A549 treated with RU486 at 1 μM for 4 hours (cell line): ENCODE measurements at places on chromosomes 4 and X. TPM values are rescaled to one million over a fixed set of nuclear protein-coding genes. Genes with fewer than 3 reads are reported as not detected.

BANK1 gene
- total RNA-seq = 0.85 to 1.4 TPM (median 0.95 TPM) in 5 replicates

RRH gene
- total RNA-seq = 0.06 TPM in 1 of 5 replicates, not detected in the others

PRR27 gene
- total RNA-seq = not detected in 5 replicates

CNKSR2 gene
- total RNA-seq = 2.4 to 3.1 TPM (median 2.6 TPM) in 5 replicates

MAGEA8 gene
- total RNA-seq = not detected in 5 replicates

SHROOM3 gene
- 3.7 to 6.8 TPM (median 5.9 TPM) in 5 replicates for total RNA-seq

MTTP gene
- total RNA-seq = 0.22 TPM in 1 of 5 replicates, not detected in the others

ABRAXAS1 gene
- total RNA-seq = 2.7 to 7.7 TPM (median 6.6 TPM) in 5 replicates

HELT gene
- not detected in 5 replicates for total RNA-seq

PAGE2B gene
- not detected in 5 replicates for total RNA-seq

REST gene
- 5.3 to 8.9 TPM (median 8.3 TPM) in 5 replicates for total RNA-seq

BCLAF3 gene
- total RNA-seq = 1.3 to 3.9 TPM (median 3.6 TPM) in 5 replicates

BST1 gene
- 17.1 to 22.2 TPM (median 19.1 TPM) in 5 replicates for total RNA-seq
